ENCODE measurements at places on chromosomes 6 and 20.

DNA sequence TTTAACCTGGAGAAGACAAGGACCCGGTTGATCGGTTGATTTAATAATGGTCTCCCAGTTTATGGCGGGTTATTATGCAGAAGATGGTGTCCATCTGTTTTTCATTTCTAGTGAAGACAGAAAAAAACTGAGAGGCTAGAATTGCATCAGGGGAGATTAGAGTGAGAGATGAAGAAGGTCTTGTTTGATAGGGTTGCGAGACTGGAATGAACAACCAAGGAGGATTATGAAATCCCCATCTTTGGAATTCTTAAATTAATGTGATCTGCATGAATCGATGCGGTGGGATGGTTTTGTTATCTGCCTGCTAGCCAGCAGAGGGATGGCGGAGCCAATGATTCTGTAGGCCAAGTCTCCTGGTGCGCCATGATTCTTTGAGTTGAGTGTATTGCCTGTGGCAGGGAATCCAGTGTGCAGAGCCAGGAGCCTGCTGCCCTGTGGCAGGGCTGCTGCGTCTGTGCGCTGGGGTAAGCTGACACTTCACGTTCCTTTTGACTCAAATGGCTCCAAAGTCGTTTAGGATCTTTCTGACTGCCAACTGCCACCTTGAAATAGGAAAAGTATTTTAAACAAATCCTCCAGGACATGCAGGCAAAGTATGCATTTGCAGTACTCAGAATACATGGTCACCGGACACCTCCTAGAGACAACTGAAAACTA, 200.1 kb downstream of the CLIC5 start:
- DNase-seq, result no peak

GRCh38 chr6:150673720-150674346, 74.1 kb downstream of the PLEKHG1 start:
- DNase-seq, result no peak

GRCh38 chr6:118787724-118788423, 106.1 kb upstream of the ASF1A start:
- DNase-seq, result no peak

- no peak for DNase-seq
Measured at GRCh38 chr20:46999801-47000465, 105.3 kb downstream of the EYA2 start.

GRCh38 chr6:155628306-155628705, 172.7 kb upstream of the NOX3 start:
- DNase-seq, result no peak

GRCh38 chr6:131741688-131742393, 31.0 kb upstream of the CTAGE9 start:
- no peak for DNase-seq

DNA sequence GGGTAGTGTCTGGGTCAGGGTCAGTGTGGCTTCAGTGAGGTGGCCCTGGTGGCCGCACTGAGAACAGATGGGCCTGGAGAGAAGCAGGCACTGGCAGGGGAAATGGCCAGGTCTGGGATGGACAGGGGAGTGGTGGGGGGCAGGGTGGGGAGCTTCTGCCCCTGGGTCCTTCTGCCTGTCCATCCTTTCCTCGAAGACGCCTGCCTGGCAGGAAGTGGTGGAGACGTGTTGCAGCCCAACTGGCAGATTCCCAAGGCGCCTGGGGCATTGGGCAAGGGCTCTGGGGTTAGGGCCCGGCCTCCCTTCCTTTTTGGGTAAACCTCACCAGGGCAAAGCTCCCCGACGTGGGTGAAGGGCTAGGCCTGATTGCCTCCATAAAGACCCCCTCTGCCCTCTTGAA, 10.4 kb downstream of the SRC start:
- DNase-seq, result peak; percentile 71

DNA sequence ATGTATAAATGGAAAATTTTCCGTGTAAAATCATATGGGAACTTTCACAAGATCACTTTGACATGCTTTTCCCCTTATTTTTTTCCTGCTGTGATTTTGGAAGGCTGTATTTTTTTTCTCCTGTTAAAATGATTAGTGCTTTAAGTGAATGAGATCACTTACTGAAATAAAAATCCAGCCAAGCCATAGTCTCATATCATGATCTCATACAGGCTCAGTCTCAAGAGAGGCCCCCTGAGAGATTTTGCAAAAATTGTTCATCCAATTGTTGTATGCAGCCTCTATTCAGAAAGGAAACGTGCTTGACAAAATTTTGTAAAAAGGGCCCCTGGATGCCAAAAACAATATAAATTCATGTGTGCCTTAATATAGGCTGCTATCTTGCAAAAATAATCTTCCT, 528.2 kb downstream of the HDGFL1 start:
- DNase-seq, result no peak

GRCh38 chr6:125415913-125416312, 114.1 kb upstream of the HDDC2 start:
- DNase-seq, result no peak

DNA sequence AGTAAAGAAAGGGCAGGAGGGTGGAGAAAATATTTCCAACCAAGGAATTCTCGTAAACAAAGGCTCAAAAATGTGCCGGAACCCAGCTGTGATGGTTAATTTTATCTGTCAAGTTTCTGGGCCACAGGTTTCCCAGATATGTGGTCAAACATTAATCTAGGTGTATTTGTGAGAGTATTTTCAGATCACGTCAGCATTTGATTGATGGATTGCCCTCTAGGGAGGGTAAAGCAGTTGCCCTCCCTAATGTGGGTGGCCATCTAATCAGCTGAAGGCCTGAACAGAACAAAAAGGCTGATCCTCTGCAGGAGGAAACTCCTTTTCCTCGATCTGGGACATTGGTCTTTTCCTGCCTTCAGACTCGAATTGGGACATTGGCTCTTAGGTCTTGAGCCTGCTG, 298.7 kb upstream of the TCF21 start:
- no peak for DNase-seq

DNA sequence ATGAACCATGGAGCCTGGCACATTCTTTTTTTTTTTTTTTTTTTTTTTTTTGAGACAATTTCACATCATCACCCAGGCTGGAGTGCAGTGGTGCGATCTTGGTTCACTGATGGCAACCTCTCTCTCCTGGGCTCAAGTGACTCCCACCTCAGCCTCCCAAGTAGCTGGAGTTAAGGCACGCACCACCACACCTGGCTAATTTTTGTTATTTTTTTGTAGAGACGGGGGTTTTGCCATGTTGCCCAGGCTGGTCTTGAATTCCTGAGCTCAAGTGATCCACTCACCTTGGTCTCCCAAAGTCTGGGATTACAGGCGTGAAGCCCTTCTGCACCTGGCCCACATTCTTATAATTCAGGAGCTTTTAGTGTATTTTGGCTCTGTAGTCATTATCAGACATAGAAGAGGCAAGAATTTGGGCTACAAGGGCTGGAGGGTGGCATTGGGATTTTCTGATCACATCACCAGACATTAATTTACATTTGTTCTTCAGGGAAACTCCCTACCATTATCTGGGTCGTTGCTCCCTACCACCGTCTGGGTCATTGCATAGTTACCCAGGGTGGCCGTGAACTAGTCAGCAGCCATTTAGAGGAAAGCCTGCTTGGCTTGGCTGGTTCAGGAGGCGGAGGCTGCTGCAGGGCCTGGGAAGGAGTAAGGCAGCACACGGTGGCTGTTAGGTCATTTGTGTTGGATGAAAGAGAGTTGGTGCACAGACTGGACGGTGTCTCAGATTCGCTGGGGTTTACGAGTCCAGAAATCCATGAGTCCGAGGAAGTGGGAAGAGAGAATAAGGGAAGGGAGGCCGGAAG, 17.6 kb downstream of the ARID1B start:
- DNase-seq, result no peak

- DNase-seq, result no peak
Measured at GRCh38 chr6:78489874-78490273, 377.5 kb upstream of the IRAK1BP1 start.

DNA sequence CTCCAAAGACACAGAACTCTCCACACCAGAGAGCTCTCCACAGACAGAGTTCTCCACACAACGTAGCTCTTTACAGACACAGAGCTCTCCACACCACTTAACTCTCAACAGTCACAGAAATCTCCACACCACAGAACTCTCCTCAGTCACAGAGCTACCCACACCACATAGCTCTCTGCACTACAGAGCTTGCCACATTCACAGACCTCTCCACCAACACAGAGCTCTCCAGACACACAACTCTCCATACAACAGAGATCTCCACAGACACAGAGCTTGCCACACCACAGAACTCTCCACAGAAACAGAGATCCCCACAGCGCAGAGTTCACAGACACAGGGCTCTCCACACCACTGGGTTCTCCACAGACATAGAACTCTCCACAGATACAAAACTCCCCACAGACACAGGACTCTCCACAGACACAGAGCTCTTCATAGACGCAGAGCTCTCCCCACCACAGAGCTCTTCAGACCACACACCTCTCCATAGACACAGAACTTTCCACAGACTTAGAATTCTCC, 52.5 kb downstream of the ERMARD start:
- DNase-seq, result no peak

DNA sequence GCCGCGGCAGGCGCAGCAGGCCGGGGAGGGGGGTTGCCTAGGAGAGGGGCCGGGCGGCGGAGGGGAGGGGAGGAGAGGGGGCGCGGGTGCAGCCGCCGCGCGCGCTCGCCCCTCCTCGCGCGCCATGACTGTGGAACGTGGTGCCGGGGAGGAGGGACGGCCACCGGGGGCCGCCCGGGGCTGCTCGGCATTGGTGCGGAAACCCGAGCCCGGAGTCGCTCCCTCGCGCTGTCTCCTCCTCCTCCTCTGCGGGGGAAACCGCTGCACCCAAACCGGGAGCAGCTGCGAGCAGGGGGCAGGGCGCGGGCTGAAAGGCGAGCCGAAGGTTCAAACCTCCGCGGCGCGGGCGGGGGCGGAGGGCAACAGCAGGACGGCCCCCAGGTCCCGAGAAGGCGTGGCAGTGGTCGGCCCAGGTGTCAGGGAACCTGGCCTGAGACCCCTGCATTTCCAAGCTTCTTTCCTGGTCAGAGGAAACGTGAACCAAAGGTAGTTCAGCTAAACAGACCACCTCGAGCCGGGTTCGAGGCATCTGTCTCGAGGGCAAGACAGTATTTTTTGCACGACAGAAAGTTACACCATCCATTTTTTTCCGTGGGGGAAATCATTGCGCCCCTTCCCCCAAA, 1.4 kb upstream of the TRERF1 start:
- DNase-seq, result peak; percentile 97

DNA sequence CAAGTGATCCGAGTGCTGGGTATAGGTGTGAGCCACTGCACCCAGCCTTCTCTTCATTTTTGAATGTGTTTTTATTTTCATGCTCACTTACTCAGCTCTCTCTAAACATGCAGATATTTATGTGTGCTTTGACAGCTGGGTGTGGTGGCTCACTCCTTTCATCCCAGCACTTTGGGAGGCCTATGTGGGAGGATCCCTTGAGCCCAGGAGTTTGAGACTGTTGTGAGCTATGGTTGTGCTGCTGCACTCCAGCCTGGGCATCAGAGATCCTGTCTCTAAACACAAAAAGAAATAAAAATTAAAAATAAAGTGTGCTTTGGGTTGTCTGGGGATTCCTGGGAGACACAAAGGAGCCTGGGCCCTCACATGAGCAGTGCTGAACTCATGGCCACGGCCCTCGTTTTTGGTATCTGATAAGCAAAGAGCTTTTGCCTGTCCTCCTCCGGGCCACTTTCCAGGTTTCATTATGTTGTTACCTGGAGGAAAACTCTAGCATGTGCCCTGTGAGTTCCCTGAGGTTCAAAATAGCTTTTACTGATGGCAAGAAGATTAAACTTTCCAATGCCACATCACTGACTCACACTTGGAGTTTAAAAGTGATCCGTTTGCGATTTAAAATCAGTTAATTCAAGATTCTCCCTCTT, 78.5 kb downstream of the CD164 start:
- no peak for DNase-seq

GRCh38 chr20:19735446-19735845, 22.6 kb upstream of the RIN2 start:
- peak; percentile 93 for DNase-seq

DNA sequence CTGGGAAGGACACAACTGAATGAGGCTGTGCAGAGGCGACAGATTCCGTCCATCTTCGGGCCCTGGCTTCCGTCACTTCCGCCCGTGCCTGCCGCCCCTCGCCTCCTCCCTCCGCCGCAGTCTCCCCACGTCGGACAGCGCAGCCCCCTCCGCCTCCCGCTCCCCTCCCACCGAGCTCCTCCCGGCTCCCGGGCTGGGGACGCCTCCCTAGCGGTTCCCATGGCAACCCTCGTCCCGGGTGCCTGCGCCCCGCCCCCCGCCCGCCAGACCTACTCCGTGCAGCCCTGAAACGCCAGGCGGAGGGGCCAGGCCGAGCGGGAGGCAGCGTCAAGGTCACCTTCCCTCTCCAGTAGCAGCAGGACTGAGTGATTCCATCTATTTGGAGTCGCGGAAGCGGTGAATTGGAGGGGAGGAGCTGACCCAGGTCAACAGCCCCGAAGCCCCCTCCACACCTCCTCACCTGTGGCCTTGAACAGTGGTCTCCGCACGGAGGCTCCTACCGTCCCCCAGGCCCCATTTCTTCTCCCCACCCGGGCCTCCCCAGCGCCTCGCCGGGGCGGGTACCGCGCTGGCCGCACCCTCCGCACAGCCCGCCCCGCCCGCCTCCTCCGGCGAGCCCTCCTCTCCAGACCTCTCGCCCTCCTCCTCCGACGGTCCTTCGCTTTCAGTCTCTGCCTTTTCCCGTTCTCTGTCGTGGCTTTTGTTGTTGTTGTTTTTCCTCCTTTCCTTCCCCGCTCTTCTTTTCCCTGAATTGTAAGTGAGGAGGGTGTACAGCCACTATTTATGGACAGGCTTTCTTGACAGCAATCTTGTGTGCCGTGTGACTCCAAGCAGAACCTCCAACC, 951 bp downstream of the NRSN2 start:
- DNase-seq, result peak; percentile 99
